ENCODE measurements at places on chromosomes 13 and 19. TPM values are rescaled to one million over a fixed set of nuclear protein-coding genes. Genes with fewer than 3 reads are reported as not detected.

Gene MEDAG
- not detected for polyA plus RNA-seq

Gene ZNF793
- 0.13 TPM for polyA plus RNA-seq

Gene LGALS16
- polyA plus RNA-seq: not detected

Gene ALG11
- polyA plus RNA-seq: 20.1 TPM

Gene UGGT2
- not detected for polyA plus RNA-seq

Measured in immature natural killer cell (primary cell).